ENCODE measurements at places on chromosomes 11 and 22.

DNA sequence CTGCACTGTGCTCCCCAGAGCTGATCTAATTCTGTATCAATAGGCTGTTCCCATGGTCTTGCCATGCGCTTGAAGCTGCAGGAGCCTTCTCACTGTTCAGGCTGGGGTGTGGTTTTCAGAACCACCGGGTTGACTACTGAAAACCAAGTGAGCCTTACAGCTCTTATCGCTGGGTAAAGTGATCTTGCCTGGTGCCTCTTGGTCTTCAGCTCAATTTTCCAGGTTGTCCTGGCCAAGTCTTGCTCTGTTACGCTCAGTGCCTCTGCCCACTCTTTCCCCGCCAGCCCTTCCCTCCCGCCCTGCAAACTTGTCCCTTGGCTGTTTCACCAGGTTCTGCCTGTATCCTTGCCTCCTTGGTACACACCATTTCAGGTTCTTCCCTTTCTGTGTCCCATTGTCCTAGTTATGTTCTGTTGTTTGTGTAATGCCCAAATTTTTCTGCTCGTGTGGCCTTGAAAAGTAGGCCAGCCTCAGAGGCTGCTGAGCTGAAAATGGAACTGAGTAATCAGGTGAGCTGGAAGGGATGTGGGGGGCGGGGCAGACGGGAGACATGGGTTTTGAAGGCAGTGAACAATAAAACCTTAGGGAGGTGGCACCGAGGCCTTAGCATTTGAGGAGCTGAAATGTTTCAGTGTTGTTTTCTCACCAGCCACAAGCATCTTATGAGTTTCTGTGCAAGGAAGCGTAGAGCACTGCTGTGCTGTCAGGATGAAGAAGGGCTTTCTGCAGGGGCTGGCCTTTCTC lies 11.2 kb downstream of the PEX26 start:
- no peak for DNase-seq

GRCh38 chr11:111982019-111982464 lies 43.2 kb upstream of the DLAT start:
- peak; percentile 46 for DNase-seq

- DNase-seq = no peak
Observed at GRCh38 chr11:46684367-46684766, 16.1 kb downstream of the ARHGAP1 start.

DNA sequence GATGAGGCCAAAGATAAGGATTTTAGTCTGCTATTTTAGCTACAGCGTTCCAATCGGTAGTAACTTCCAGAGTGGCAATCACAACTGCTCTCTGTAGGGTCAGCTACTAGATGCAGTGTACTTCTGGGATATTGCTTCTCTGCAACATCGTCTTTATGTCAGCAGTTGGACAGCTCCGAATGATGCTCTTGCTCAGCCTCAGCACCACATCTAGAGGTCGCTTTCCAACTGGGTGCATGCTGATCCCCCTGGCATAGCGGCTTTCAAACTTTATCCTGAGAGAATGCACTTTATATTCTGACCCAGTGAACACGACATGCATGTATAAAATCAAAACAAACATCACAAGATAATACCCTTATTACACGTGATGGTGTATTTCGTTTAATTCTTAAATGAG lies 219.6 kb downstream of the C11orf87 start:
- peak; percentile 33 for DNase-seq

DNA sequence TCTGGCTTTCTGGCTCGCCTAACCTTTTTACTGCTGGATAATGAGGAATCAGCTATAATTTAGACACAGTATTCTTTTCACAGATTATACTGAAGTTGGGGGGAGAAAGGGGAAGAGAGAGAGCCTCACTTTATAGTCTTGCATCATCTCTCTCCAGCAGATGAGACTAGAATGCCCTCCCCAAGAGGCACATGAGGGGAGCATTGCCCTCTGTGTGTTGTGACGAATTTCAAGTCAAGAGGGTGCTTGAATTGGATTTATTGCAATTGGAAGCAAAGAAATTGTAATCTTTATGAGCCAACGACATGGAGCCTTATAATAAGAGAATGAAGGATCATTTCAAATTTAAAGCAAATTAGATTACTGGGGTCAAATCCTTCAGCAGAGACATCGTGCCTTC lies 17.6 kb upstream of the CADM1 start:
- no peak for DNase-seq

DNA sequence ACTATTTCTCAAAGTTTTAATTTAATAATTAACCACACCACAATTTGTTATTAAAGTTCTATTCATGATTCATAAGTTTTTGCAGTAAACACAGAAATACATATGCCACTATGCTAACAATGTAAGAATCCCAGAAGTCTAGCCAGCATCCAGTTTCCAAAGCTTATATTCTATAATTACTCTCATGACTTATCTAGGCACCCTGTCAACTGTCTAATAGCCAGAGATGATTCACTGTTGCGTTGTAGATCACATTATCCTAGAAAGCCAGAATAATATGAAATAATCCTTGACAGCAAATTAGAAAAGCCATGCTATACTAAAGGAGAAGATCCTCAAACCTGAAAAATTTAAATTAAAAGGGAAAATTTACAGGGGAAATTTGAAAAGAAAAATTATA lies 141.0 kb downstream of the SOX6 start:
- DNase-seq = no peak

GRCh38 chr11:27977031-27977430 lies 130.9 kb downstream of the KIF18A start:
- peak; percentile 33 for DNase-seq

DNA sequence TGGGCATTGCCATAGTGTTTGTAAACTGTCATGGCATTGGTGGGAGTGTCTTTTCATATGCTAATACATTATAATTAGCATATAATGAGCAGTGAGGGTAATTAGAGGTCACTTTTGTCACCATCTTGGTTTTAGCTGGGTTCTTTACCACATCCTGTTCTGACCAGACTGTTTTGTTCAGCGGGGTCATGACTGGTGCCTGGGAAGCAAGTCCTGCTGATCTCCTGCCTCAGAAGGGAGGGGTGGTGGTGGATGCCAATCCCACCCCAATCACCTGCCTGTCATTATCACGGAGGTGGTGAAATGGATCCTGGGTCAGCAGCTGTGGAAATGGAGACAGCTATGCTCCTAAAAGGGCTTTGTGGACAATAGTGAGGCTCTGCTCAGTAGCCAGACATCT lies 31.2 kb downstream of the IL18 start:
- DNase-seq = no peak

DNA sequence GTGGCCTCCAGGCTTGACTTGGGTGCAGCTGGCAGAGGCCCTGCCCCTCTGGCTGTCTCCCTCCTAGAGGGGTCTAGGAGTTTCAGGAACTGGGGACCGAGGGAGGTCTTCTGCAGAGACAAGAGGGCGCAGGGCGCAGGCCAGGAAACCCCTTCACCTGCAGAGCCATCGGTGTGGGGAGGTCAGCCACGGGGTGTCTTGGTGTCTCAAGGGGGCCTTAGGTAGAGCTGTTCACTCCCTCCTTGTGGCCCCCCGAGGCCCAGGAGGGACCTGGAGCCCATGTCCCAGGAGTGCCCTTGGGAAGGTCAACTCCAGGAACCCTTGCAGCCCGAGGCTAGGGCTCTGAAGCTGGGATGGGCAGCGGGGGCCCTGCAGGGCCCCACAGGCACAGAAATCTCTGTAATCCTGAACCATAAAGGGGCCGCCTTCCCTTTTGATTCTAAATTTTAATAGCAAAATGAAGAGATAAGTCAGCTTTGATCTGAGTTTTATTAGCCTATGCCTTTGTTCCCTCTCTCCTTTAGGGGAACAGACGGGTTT lies 31.4 kb upstream of the TH start:
- DNase-seq = no peak

DNA sequence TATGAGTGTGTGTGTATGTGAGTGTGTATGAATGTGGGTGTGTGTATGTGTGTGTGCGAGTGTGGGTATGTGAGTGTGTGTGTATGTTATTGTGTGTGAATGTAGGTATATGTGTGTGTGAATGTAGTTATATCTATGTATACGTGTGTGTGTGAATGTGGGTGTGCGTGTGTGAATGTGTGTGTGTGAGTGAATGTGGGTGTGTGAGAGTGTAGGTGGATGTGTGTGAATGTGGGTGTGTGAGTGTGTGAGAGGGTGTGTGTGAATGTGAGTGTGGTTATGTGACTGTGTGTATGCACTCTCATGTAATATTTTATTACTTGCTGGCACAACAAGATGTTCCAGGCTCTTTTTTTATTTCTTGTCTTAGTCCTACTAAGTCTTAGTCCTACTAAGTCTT lies 513.4 kb upstream of the B3GAT1 start:
- DNase-seq = no peak

DNA sequence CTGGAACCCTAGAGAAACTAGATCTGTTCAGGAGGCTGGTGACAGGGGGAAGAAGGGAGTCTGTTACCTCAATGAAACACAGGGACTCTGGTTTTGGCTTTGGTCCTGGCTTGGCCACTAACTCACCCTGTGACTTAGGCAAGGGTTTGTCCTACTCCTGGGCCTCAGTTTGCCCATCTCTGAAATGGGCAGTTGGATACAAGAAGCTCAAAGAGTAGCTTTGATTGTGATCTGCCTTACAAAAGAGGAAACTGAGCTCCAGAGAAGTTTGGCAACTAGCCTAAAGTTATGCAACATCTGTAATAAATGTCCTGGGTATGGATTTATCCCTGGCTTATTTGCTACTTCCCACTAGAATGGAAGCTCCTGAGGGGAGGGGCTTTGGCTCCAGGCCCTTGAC lies 24.0 kb upstream of the LMO1 start:
- DNase-seq = no peak

DNA sequence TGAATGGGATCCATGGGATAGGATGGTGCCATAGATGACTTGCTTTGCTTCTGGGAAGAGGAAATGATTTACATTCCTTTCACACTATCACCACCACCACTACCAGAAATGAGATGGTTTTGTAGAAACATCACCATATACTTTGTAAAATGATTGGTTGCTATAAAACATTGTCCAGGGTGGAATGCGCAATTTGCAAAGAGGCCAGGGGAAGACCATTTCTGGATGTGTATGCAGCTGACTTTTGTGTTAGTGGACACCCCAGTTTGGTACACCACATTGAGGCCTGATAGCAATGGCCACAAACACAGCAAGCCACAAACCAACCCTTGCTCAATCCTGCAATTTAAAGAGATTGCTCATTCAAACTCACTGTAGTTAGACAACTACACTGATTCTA lies 56.7 kb upstream of the RCN1 start:
- DNase-seq = peak; percentile 94

DNA sequence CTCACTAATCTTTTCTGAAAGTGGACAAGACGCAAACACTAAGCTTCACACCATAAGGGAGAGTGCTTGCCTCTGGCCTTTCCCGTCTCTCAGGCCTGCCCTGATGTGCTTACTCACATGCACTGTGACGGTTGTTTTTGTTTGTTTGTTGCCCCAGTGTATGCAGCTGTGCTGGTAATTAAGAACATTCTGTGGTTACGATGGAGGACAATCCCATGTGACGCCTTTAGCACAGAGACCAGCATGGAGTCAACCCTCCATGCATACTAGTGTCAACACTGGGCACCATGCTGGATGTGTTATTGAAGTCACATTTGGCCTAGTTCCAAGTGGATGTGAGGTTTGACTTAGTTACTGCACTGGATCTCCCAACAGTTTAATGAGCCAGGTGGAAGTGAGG lies 27.8 kb upstream of the CDON start:
- no peak for DNase-seq

DNA sequence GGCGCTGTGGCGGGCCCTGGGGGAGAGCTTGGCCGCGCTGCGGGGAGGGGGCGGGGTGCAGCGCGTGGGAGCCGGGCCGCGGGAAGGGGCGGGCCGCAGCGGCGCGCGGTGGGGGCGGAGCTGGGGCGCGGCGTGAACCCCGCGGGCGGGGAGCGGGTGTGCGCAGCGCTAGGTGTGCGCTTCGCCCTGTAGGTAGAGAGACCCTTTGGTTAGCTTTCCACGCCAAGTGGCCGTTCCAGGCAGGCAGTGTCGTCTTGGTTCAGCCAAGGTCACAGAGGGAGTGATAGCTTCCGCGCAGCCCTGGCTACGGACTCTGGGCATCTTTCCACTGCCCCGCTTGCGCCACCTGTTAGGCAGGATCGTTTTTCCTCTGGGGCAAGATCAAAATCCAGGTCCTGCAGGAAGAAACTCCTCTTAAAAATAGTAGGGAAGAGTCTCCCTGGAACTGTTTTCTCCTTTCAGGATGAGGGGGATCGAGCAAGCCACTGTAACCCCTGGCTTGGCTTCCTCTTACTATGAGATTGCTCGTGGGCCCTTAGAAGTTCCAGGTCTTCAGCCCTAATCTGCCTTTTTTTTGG lies 434 bp downstream of the BANF1 start:
- DNase-seq = peak; percentile 51

DNA sequence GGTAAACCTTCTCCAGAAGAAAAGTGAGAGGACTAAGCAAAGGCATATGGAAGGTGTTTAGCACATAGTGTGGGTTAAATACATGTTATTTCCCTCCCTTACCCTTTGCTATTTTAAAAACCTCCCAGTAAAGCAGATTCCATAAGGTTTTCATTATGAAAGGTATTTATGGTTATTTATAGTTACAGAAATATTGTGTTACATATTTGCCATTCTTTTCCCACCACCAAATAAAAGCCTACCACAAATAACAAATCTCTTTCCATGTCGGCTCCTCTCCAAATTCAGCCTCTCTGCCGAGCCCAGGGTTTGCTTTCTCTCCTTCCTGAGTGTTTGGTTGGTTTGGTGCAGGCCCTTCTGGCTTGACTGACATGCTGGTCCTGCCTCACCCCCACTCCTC lies 64.4 kb downstream of the INSC start:
- DNase-seq = peak; percentile 64

DNA sequence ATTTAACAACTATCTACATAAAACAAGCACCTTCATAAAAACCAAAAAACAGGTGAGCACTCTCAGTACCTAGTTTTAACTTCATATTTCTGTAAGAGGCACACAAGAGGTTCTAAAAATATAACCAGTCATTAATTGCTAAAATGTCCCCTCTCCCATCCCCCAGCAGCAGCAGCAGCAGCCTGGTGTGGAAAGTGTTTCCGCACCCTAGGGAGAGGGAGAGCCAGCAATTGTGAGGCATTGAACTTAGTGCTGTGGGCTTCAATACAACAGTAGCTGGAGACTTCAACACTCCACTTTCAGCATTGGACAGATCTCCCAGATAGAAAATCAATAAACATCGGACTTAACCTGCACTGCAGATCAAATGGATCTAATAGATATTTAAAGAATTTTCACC lies 1158.5 kb downstream of the JRKL start:
- no peak for DNase-seq

- DNase-seq = peak; percentile 99
Observed at GRCh38 chr11:14422052-14422813, 63.2 kb upstream of the RRAS2 start.

GRCh38 chr11:28836285-28837081 lies 728.3 kb downstream of the METTL15 start:
- DNase-seq = peak; percentile 81

All from fibroblast of mammary gland (primary cell).